ENCODE measurements at places on chromosomes 2 and 18.
A peak's percentile ranks its signal among the peaks of the same experiment; 100 is the strongest.

DNA sequence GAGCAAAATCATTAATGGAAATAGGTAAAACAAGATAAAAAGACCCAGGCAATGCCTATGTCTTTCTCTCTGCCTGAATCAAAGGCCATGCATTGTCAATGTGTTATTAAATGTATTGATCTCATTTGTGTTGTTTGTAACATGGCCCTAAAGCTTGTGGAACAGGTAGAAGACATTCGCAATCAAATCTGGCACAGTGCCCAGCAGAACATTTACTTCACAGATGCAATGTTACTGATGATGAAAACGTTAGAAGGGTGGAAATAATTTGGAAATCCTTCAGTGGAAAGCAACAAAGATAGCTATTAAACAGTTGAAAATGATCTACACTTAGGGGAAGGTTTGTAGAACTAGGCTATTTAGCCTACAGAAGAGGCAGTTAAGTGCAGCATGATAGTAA lies 368.2 kb downstream of the EPHA4 start:
- H3K27me3 ChIP-seq, result no peaks in the 10 kb centered on the region
- no peak overlapping the region for H3K27ac ChIP-seq
- no peak overlapping the region for H3K4me3 ChIP-seq
- no peaks in the 10 kb centered on the region for H3K36me3 ChIP-seq

- H3K27me3 ChIP-seq, result no peaks in the 10 kb centered on the region
- no peaks in the 10 kb centered on the region for H3K4me1 ChIP-seq
- no peak overlapping the region for H3K27ac ChIP-seq
Measured at GRCh38 chr2:221195829-221196228, 376.3 kb downstream of the EPHA4 start.

DNA sequence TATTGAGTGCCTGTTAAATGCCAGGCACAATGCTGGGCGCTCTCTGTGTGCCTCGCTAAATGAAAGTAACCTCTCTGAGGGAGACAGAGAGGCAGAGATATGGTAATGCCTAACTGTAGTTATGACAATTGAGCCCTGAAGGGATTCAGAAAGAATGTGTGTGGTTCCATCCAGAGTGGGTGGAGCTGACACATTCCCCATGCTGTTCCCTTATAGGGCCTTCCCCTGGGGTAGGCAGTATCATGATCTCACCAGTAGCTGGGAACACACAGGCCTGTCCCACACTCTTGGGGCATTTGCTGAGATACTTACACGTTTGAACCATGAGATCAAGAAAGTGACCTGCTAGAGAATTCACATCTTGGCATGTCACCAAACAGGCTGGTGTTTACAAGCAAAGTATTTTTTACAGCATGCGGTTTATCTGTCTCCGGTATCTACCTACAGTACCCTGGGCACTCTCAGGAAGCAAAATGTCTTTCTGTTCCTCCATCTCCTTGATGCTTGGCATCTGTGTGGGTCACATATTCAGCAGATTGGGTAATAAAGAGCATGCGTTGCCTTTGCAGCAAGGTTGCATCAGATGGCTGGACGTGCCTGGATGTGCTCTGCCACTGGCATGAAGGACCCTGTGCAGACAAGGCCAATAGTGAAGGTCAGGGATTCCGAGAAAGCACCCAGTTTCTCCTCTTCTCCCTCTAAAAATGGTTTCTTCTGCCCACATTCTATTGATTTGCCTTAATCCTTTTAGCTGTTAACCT lies 9.4 kb downstream of the CTIF start:
- H3K36me3 ChIP-seq, result peaks cover 5% of the 10 kb centered on the region
- peak overlapping the region; percentile 65 for H3K27ac ChIP-seq
- no peak overlapping the region for H3K4me3 ChIP-seq
- no peaks in the 10 kb centered on the region for H3K27me3 ChIP-seq

DNA sequence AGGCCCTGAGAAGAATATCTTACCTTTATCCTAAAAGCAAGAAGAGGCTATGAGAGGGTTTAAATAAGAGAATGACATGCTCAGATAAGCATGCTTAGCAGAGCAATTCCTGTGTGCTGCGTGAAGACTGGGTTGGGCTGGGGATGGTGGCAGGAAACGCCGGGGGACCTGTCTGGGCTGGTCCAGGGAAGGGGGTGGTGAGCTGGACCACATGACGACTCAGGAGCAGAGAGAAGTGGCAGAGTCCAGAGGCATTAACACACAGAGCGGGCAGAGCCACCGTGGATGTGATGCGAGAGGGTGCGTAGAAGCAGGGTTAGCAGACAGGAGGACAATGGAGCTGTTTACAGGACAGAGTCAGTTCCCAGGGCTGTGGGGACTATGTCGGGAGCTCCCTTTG lies 84.5 kb downstream of the ZBTB7C start:
- no peak overlapping the region for H3K27ac ChIP-seq
- H3K4me3 ChIP-seq, result no peak overlapping the region
- no peaks in the 10 kb centered on the region for H3K27me3 ChIP-seq
- peaks cover 18% of the 10 kb centered on the region for H3K4me1 ChIP-seq
- DNase-seq, result no peak

- H3K27ac ChIP-seq, result no peak overlapping the region
- no peak overlapping the region for H3K4me3 ChIP-seq
- DNase-seq, result no peak
- H3K4me1 ChIP-seq, result no peaks in the 10 kb centered on the region
- peaks cover 34% of the 10 kb centered on the region for H3K36me3 ChIP-seq
- H3K27me3 ChIP-seq, result no peaks in the 10 kb centered on the region
Measured at GRCh38 chr2:196131384-196131937, 39.9 kb downstream of the STK17B start.

GRCh38 chr18:63951302-63951705 lies 2.2 kb downstream of the HMSD start:
- peak; percentile 50 for DNase-seq
- no peaks in the 10 kb centered on the region for H3K36me3 ChIP-seq
- no peaks in the 10 kb centered on the region for H3K27me3 ChIP-seq
- H3K4me3 ChIP-seq, result no peak overlapping the region

GRCh38 chr2:12361506-12361905 lies 355.2 kb upstream of the TRIB2 start:
- H3K27ac ChIP-seq, result no peak overlapping the region
- no peaks in the 10 kb centered on the region for H3K4me1 ChIP-seq
- no peaks in the 10 kb centered on the region for H3K36me3 ChIP-seq
- H3K4me3 ChIP-seq, result no peak overlapping the region

Data from mesenchymal stem cell (in vitro differentiated cells and primary cell).